M059J (cell line): ENCODE measurements at places on chromosomes 1 and 21.

- peak; percentile 48 for DNase-seq
These were observed 75.8 kb downstream of the ATP1A1 start for GRCh38 chr1:116448785-116449385.

- no peak for DNase-seq
These were observed 338.8 kb downstream of the MATN1 start for GRCh38 chr1:30384286-30385245.

- peak; percentile 23 for DNase-seq
These were observed 61.8 kb upstream of the CD1D start for GRCh38 chr1:158118713-158119402.

DNA sequence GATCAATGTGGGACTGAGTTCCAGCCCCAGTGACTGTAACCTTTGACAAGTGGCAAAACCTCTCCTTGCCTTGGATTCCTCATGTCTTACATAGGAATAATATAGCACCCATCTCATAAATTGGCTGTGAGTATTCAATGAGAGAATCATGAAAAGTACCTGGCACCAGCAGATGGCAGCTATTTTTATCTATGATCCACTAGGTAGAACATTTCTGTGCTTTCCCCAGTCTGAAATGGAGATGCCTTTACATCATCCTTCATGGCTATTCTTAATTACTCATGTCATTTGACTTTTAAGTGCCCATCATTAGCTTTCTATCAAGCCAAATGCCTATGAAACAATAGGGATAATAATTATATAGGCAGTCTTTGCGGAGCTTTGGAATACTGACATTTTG is 130.1 kb downstream of the TGFB2 start:
- DNase-seq = peak; percentile 63

- DNase-seq = peak; percentile 53
These were observed 31.7 kb downstream of the TRIM11 start for GRCh38 chr1:228374711-228375577.

- DNase-seq = no peak
These were observed 69.4 kb upstream of the VAV3 start for GRCh38 chr1:108034396-108034795.
